ENCODE measurements at places on chromosomes 13 and 19.

DNA sequence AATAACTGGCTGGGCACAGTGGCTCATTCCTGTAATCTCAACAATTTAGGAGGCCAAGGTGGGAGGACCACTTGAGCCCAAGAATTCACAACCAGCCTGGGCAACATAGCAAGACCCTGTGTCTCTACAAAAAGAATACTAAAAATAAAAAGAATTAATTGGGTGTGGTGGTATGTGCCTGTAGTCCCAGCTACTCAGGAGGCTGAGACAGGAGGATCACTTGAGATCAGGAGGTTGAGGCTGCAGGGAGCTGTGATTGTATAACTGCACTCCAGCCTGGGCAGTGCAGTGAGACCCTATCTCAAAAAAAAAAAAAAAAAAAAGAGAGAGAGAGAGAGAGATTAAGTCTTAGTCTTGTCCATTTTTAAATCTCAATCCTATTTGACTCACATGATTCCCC, 35.6 kb upstream of the SERPINE3 start:
- no peak for DNase-seq

- no peak for DNase-seq
Observed at GRCh38 chr13:79231887-79232286, 174.2 kb downstream of the RBM26 start.

DNA sequence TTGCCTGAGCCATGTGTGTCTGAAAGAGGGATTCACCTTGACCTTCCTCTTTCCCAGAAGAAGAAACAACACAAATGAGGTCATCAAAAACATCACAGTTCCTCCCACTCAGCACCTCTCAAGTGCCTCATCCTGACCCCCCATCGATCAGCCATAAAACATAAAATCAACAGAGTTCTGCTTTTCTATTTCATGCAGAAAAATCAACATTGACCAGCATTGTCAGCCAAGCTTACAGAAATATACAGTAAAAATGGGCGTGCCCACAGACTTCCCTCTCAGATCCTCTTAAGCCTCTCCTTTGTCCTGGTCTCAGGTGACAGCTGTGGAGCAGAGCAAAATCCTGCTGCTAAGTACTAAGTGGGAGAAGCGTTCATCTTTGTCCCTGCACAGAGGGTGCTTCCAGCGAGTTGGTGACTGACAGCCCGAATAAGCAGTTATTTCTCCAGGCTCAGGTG, 213.3 kb downstream of the OLFM4 start:
- DNase-seq, result no peak

DNA sequence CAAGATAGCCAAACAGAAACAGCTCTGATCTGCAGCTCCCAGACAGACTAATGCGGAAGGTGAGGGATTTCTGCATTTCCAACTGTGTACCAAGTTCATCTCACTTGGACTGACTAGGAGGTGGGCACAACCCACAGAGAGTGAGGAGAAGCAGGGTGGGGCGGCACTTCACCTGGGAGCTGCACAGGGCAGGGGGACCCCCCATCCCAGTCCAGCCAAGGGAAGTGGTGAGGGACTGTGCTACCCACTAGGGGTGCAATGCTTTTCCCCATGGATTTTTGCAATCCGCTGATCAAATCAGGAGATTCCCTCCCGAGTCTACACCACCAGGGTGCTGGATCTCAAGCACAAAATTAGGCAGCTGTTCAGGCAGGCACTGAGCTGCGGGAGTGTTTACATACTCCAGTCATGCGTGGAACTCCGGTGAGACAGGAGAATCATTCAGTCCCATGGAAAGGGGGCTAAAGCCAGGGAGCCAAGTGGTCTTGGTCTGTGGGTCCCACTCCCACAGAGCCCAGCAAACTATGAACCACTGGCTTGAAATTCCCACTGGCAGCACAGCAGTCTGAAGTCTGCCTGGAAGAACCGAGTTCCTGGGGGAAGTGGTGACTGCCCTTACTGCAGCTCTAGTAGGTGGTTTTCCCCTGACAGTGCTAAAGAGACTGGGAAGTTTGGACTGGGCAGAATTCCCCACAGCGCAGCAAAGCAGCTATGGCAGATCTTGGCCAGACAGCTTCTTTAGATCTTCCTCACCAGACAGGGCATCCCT, 85.1 kb upstream of the UFM1 start:
- no peak for DNase-seq

DNA sequence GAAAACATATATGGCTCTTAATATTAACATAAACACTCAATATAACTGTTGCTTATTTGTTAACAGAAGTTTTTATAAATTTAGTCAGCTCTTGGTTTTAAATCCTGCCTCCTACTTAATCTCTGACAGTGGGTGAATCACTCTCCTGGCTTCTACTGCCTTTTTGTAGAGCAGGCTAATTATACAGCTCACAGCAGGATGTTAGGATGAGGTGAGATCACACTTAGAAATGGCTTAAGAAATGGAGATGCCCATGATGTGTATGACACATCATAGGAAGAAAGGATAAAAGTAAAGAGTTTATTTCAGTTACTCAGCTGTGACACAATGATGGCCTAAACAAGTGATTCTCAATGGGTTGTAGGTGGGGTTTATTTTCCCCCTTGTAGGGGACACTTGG, 345.6 kb downstream of the SPRY2 start:
- DNase-seq, result no peak

DNA sequence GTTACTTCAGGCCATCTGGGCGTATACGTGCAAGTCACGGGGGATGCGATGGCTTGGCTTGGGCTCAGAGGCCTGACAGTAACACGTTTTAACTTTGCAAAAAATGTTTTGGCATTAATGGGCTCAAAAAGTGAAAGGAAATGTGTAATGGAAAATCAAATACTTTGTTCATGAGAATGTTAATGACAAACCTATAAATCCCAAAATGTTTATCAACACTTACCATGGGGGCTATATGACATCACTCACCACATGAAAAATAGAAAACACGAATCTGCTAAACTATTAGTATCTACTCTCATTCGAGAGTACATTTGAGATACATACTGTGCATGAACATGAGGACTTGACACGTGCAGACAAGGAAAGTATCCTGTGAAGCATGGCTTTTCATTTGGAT, 91.7 kb downstream of the FAM216B start:
- no peak for DNase-seq

GRCh38 chr13:27617881-27618321, 2.4 kb downstream of the LNX2 start:
- no peak for DNase-seq

DNA sequence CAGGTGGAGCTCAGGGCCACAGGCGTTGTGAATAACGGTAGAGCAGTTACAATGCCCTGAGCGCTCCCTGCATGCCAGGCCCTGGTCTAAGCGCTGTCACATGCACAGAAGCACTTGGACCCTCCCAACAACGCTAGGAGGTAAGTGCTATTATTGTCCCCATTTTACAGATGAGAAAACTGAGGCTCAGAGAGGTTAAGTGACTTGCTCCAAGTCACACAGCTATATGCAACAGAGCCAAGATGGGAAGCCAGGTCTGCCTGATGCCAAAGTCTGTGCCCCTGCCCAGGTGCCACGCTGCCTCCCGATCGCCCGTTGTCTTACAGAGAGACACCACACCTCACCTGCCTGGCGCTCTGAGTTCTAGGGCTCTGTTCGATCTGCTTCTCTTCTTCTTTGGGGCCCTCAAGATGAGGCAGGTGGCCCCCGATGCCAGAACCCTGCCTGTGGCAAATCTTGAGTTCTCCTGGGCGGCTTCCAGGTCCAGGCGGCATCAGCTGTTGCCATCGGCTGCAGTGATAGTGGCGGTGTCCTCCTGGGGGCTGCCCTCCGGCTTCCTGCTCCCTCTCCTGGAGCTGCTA, 20.0 kb downstream of the YIPF2 start:
- no peak for DNase-seq

DNA sequence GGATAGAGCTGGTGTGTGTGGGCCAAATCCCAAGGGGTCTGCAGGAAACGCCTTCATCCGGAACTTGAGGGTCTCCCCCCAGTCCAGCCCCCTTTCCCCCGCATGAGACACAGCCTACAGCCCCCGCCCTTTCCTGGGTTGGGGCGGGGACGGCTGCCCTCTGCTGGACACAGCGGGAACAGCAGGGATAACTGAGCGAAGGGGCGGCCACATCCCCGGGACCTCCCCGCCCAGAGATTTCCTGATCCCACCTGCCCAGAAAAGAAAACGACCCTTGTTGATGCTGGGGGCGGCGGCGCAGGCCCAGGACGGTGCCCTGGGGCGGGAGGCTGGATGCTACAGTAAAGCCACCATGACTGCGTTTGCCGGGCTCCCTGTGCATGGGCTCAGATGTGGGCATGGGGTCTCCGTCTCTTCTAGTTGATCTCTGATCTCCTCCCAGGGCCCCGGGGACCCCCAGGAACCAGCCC, 14.2 kb downstream of the ONECUT3 start:
- peak; percentile 51 for DNase-seq

- DNase-seq, result no peak
Observed at GRCh38 chr13:61706899-61707298, 291.2 kb upstream of the PCDH20 start.

GRCh38 chr13:113192279-113192678, 16.2 kb downstream of the PCID2 start:
- DNase-seq, result no peak

- peak; percentile 0 for DNase-seq
Observed at GRCh38 chr19:20423381-20424197, 142.0 kb downstream of the ZNF737 start.

- no peak for DNase-seq
Observed at GRCh38 chr19:38666663-38667511, 19.4 kb downstream of the ACTN4 start.

DNA sequence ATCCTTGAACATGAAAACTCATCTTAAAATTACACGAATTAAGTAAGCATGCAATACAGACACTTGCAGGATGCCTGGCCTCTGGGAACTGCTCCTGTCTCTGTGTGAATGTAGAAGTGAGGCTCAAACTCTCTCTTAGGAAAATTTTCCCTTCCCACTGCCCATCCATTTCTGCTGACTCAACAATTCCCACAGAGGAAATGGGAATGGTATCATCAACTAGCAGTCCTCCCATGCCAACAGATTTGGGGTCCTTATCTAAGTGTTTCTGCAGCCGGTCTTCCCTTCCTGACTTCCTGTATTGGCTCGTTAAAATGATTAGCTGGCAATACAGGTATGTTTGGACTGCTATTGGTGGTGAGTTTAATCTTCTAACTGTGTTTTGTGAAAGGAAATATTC, 85.8 kb downstream of the DOCK9 start:
- DNase-seq, result no peak

GRCh38 chr19:11020982-11021759, 60.3 kb downstream of the SMARCA4 start:
- no peak for DNase-seq

DNA sequence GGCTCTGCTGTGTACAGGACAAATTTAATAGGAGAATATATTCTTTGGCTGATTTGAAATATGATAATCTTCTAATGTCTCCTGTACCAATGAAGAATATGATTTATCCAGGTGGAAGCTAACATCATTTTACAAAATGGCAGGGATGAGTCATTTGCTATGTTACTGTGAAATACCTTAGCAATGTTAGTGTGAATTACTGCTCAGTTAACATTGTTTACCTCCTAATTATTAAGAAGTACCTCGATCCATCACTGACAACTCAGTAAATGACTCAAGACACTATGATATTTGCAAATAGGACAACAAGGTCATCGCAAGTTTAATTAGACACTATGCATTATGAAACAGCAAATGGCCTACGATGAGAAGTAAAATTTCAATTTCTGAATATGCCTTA, 309.1 kb upstream of the EDNRB start:
- no peak for DNase-seq

DNA sequence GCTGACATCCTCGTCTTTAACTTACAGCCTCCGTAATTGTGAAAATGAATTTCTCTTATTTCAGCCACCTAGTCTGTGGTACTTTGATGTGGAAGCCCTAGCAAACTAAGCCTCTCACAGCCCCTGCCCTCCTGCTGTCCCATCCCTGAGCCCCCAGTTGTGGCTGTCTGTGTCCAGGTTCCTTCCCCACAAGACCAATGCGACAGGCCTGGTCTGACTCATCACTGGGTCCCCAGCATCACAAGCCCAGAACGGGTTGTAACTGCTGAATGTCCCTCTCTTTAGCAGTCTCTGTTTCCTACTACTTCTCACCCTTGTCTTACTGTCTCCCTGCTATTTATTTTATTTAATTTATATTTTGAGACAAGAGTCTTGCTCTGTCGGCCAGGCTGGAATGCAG, 5.7 kb downstream of the POU2F2 start:
- no peak for DNase-seq

- no peak for DNase-seq
Observed at GRCh38 chr19:14394167-14394566, 12.9 kb downstream of the ADGRE5 start.

- no peak for DNase-seq
Observed at GRCh38 chr19:36573895-36574720, 1.0 kb upstream of the ZNF529 start.

DNA sequence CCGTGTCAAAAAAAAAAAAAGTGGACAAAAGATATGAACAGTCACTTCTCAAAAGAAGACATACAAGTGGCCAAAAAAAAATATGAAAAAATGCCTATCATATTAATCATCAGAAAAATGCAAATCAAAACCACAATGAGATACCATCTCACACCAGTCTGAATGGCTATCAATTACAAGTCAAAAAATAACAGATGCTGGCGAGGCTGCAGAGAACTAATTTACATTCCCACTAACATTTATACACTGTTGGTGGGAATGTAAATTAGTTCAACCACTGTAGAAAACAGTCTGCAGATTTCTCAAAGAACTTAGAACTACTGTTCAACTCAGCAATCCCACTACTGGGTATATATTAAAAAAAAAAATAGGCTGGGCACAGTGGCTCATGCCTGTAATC, 26.5 kb upstream of the FOXO1 start:
- no peak for DNase-seq

- DNase-seq, result no peak
Observed at GRCh38 chr19:5128251-5128935, 159.5 kb downstream of the KDM4B start.

GRCh38 chr13:94703721-94704314, 8.5 kb downstream of the SOX21 start:
- no peak for DNase-seq

GRCh38 chr13:28297341-28297740, 159.0 kb downstream of the PAN3 start:
- no peak for DNase-seq

DNA sequence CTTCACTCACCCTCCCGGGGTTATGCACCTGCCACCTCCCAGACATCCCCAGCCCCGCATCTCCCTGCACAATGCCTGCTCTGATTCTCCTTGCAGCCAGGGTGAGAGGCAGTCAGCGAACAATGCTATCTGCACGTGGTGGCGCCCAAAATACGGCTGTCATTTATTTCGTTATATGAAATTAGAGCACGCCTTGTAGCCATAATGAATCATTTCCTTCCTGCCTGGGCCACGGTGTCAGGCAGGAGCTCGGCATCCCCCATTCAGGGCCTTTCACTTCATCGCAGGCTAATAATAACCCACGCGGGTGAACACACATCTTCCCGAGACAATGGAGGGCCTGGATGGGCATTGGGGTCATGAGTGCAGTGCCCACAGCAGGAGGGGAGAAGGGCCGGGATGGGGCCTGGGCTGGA, 143.8 kb upstream of the ZNF507 start:
- no peak for DNase-seq

GRCh38 chr19:4742723-4743646, 19.3 kb upstream of the DPP9 start:
- DNase-seq, result no peak

- no peak for DNase-seq
Observed at GRCh38 chr13:79090552-79091124, 315.4 kb downstream of the RBM26 start.

GRCh38 chr19:32068793-32069192, 276.6 kb upstream of the ZNF507 start:
- DNase-seq, result no peak

All from stimulated activated CD8-positive, alpha-beta memory T cell treated with anti-CD3 and anti-CD28 coated beads, Interleukin-7, amount 100 ng/mL, for 1 hour (primary cell).